ENCODE measurements at places on chromosomes 4 and X.

GRCh38 chr4:78267790-78268189 lies 210.7 kb downstream of the FRAS1 start:
- no peak for ATAC-seq

DNA sequence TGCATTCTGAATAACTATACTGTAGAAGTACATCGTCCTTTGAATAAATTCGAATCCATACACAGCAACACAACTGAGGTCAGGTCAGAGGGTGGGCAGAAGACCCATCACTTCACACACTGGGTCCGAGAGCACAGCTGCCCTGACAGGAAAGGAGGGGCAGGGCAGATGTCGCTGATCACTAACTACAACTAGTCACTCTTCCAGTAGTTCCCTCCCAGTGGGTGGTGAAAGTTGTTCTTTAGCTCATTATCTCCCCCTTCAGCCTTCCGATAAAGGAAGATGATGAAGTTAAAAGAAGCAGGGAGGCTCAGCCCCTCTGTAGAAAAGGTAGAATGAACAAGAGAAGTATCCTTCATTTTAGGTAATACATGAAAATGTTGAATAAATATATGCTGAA lies 278.9 kb downstream of the INPP4B start:
- no peak for ATAC-seq

GRCh38 chr4:89879215-89879614 lies 15.4 kb upstream of the MMRN1 start:
- no peak for ATAC-seq

DNA sequence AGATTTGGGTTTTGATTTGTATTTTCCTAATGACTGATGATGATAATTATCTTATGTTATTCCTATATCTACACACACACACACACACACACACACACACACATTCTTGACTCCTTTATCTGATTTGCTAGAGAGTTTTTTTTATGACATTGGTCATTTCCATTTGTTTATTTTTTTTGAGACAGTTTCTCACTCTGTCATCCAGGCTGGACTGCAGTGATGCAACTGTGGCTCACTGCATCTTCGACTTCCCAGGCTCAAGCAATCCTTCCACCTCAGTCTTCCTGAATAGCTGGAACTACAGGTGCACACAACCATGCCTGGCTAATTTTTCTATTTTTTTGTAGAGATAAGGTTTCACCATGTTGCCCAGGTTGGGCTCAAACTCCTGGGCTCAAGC lies 6.7 kb downstream of the ZNF81 start:
- ATAC-seq: no peak

DNA sequence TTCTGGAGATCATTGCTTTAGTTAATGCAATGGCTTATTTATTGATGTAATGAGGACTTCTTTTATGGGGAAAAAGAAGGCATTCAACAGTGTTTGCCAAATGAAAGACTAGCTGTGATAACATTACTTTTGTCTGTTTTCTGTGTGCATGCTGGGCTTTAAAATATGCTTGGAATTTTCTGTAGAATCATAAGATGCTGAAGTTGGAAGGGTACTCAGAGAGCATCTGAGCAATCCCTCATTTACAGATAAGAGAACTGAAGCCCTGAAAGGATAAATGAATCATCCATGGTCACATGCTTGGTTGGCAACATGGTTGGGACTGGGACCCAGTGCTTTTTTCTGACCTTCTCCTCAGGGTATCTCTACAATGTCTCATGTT lies 31.4 kb upstream of the PITX2 start:
- ATAC-seq: no peak

Data from SK-N-SH treated with all-trans-retinoic acid at 6 μM for 48 hours (cell line).